ENCODE measurements at places on chromosomes 6 and 20.

DNA sequence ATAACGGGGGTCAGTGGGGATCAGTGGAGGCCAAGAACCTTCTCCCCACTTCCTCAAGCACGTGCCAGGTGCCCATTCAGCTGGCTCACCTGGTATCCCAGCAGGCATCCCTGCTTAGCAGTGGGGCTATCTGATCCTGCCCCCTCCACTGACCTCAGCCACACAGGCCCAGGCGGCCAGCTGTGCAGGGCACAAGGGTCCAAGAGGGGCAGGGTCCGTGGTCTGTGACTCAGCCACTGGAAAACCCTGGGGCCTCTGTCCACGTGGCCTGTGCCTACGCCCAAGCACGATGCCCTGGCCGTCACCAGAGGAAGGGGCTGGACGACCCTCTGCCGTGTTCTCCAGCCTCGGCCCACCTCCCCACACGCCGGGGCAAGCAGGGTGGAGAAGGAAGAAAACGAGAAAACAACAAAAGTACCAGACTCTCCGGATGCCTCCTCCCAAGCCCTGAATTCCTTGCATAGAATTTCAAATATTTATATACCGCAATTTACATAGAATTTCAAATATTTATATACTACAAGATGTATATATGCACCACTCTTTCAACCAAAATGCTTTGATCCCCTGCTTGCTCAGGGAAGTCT, 12.1 kb downstream of the PXDC1 start:
- no peak for DNase-seq

DNA sequence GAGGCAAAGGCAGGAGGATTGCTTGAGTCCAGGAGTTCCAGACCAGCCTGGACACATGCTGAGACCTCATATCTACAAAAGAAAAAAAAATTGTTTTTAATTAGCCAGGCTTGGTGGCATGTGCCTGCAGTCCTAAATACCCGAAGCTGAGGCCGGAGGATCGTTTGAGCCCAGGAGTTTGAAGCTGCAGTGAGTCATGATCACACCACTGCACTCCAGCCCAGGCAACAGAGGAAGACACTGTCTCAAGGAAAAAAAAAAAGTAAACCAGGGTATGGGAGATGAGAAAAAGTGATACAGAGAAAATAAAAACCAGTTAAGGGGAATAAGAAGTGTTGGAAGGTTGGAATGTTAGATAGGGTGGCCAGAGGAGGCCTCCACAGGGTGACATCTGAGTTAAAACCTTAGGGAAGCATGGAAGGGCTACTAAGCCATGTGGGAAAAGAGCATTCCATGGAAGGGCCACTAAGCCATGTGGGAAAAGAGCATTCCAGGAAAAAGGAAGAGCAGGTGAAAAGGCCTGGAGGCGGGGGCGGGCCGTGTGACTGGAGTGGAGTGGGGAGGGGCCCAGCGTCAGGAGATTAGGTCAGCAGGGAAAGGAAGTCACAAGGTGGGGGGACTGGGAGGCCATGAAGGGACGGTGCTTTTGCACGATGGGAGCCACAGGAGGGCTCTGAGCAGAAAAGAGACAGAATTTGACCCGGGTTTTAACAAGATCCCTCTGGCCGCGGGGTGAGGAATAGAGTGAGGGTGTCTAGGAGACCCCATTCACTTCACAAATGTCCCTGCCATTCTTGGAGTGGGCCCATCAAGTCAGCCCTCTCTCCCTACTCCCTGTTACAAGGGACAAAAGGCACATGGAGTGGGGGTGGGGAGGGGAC, 18.3 kb downstream of the CPNE5 start:
- DNase-seq: no peak

DNA sequence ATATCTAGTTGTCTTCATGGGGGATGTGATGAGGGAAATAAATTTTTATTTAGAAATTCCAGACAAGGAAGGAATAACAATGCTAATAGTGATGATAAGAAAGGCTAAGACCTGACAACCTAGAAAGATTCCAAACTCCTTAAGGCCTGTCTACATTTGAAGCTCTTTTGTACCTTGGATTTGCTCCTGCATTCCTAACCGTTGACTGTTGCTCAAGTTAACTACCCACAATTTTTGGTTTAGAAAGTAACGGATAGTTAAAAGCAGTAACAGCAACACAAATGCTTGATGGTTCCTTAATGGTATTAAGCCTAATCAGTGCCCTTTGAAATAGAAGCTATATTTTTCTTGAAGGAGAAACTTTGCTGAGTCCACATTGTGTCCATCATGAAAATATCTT, 52.9 kb downstream of the TRMT11 start:
- DNase-seq: no peak

- no peak for DNase-seq
Measured at GRCh38 chr6:42359021-42359420, 92.7 kb downstream of the TRERF1 start.

DNA sequence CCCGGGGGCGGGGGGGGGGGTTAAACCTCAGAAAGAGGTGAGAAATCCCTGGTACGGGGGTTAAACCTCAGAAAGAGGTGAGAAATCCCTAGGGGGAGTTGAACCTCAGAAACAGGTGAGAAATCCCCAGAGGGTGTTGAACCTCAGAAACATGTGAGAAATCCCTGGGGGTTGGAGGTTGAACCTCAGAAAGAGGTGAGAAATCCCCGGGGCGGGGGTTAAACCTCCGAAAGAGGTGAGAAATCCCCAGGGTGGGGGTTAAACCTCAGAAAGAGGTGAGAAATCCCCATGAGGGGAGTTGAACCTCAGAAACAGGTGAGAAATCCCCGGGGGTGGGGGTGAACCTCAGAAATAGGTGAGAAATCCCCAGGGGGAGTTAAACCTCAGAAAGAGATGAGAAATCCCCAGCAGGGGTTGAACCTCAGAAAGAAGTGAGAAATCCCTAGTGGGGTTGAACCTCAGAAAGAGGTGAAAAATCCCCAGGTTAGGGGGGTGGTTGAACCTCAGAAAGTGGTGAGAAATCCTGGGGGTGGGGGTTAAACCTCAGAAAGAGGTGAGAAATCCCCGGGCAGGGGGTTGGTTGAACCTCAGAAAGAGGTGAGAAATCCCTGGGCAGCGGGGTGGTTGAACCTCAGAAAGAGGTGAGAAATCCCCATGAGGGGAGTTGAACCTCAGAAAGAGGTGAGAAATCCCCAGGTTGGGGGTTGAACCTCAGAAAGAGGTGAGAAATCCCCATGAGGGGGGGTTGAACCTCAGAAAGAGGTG, 87.4 kb downstream of the PLG start:
- DNase-seq: no peak

Measured in Caco-2 (cell line).